ENCODE measurements at places on chromosomes 2 and 18. TPM values are rescaled to one million over a fixed set of nuclear protein-coding genes. Genes with fewer than 3 reads are reported as not detected.

The MSTN gene
- 1.3 TPM for total RNA-seq

The DTNA gene
- 69.2 TPM for total RNA-seq

The FNDC4 gene
- total RNA-seq, result 43.2 TPM

The MERTK gene
- 5.9 TPM for total RNA-seq

The CROCC2 gene
- under 0.01 TPM for total RNA-seq

The EIPR1 gene
- 41.6 TPM for total RNA-seq

The PTPRN gene
- total RNA-seq, result 30.7 TPM

The RBFA gene
- total RNA-seq, result 100 TPM

The NTSR2 gene
- not detected for total RNA-seq

The PRKAG3 gene
- not detected for total RNA-seq

The GPAT2 gene
- 3.1 TPM for total RNA-seq

The EPAS1 gene
- 12.2 TPM for total RNA-seq

The MMADHC gene
- 99.5 TPM for total RNA-seq

The RPL31 gene
- total RNA-seq, result 759 TPM

The UGT1A3 gene
- total RNA-seq, result not detected

Measured in parietal lobe (tissue), 2 donors.